ENCODE measurements at places on chromosomes 6 and 20.

- DNase-seq, result no peak
These were observed 340.2 kb downstream of the HACE1 start for GRCh38 chr6:104519566-104519965.

DNA sequence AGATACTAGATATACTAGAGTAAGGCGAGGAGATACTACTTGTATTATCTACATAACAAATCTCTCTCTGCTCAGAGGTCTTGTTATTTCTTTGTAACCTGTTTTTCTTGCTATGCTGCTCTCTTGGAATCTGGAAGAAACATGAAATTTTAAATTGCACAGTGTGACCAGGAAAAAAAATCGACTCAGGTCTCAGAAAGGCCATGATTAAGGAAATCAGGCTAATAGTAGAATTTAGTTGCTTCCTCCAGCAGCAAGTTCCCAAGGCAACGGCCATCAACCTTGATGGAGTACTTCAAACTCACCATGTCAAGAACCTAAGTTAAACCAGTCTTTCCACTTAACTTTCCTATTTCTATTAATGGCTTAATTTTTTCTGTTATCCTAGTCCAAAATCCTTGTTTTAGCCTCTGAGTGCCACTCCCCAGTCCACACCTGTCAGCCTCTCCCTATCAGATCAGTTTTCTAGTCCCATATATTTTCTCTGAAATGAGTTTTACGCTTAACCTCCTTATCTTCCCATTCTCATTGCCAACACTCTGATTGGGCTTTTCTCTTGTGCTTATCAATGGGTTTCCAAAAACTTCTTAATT, 87.7 kb upstream of the BEND3 start:
- no peak for DNase-seq

DNA sequence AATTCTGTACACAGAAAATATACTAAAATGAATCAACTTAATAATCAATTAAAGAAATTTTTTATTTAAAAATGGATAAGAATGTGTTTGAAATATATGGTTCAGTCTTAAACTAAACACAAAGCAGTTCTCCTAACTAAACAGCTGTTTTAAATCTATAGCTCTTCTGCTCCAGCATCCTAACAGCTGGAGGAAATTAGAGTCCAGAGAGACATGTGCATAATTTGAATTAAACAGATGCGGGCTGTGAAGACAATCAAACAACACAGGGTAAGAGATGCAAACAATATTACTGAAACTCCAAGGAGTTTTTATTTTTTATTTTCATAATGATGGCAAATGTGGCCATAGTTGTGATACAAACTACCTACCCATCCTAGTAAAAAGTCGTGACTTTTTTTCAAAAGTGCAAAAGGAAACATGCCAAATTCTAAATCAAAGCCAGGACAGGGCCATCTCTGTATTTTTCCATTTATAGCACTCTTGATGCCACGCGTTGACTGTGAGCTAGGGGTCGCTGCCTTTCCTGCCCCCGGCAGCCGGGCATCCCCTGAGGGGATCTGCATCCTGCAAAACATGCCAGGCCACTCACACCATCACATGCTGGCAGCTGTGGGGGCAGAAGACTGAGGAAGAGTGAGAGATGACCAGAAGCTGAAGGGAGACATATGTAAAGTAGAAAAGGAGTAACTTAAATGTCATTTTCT, 310.6 kb downstream of the PRKN start:
- no peak for DNase-seq

DNA sequence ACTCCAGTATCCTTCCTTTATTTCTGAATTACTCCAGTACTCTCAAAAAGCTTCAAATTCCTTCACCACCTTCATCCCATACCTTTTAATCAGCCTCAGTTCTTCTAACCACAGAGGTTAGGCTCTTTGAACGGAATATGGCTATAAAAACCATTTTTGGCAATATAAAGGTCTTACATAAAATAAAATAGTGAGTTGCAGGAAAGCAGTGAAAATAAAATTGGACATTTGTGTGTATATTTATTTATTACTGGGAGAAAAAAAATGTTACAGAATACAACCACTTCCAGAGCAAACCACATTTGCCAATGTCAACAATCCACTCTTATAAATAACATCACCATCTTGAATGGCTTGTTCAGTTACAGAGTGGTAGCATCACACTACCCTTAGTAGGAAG, 7.7 kb downstream of the HDDC2 start:
- no peak for DNase-seq

DNA sequence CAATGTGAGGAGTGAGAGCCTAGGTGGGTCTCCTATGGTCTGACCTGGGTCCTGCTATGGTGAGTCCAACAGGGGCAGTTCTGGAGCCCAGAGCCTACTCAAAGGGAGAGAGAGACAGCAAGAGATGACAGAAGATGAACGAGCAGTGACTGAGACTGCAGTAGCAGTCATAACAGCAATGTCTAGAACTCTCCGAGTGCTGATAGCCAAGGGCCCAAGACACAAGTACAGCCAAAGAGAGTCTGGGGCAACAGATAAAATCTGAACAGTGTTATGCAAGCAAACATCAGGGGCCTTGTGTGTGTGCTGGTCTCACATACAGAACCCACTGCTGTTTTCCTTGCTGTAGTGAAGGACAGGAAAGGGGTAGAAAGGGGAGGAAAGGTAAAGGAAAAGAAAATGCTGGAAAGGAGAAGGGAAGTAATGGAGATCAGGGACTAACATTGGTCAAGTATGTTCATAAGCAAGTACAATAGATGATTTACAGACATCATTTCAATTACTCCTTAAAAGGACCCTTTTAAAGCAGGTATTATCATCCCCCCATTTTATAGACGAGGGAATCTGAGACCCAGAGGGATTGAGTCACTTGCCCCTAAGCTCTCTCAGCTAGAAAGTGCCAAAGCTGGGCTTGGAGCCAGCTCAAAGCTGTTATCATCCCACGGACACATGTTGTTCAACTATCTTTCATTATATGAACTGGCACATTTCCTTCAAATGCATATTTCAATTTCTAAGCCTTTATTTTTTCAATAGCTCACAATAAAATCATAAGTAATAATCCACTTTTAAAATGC, 182.3 kb upstream of the RAB32 start:
- DNase-seq, result no peak

DNA sequence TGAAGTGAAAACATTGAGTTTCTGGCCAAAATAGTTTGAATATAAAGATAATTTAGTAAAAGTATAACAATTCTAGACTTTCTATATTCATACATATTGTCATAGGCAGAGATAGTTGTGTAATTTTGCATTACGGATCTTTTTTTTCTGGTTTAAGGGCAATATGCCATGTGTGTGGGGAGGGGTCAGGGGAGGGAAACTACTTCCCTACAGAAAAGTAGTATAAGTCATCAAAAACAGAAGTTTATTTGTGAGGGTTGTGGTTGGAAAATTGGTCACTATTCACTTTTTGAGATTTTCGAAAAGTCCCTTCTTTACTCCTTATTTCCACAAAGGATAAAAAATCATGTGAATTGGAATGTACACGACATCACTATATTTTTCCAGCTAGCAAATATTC, 288.2 kb upstream of the PREP start:
- no peak for DNase-seq

DNA sequence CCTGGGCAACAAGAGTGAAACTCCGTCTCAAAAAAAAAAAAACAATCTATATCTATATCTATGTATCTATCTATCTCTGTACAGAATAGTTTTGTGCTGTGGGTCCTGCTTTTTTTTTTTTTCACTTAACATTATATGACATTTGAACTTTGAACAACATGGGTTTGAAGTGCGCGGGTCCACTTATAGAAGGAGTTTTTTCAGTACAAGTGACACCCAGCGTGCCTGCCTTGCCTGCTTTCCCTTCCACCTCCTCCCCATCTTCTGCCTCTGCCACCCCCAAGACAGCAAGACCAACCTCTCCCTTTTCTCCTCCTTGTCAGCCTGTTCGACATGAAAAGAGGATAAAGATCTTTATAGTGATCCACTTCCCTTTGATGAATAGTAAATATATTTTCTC, 102.2 kb upstream of the KCNG1 start:
- no peak for DNase-seq

DNA sequence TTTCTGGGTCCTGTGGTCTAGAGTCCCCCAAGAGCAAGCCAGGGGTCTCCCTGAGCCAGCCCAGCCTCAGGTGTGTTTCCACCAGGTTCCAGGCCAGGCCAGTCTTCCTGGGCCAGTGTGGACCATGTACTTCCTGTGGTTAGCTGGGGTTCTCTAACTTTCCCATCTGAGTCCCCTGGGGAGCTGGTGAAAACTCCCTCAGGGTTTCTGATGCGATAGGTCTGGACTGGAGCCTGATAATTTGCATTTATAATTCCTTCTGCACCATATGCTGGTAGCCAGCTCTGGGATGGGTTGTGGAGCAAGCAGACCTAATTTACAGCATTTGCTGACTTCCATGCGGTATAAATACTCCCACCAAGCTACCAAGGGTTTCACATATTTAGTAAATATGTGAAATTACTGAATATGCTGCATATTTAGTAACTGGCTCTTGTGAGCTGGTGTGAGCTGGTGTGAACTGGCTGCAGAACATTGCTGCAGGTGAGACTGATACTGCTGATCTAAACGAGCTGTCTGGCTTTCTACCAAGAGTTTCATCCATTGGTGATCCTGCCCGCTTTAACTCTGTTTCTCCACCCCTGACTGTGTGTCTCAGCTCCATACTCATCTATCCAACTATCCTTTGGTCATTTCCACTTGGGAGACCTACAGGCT, 62.6 kb downstream of the RIN2 start:
- no peak for DNase-seq

- DNase-seq, result no peak
These were observed 171.0 kb upstream of the CITED2 start for GRCh38 chr6:139545206-139546105.

GRCh38 chr20:62809530-62810428, 5.1 kb downstream of the OGFR start:
- DNase-seq, result no peak

DNA sequence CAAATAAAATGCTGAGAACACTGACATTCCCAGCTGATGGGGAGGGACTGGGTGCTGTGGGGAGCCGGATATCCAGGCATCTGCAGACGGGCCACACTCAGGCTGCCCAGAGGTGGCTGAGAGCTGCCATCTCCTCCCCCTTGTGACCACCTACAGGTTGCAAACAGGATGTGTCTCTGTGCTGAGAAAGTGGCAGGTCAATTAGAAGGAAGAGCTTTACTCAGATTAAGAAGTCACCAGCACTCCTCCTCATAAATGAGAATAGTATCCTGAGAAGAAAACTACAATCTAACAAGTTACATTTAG, 63.0 kb downstream of the HUS1B start:
- DNase-seq, result no peak

DNA sequence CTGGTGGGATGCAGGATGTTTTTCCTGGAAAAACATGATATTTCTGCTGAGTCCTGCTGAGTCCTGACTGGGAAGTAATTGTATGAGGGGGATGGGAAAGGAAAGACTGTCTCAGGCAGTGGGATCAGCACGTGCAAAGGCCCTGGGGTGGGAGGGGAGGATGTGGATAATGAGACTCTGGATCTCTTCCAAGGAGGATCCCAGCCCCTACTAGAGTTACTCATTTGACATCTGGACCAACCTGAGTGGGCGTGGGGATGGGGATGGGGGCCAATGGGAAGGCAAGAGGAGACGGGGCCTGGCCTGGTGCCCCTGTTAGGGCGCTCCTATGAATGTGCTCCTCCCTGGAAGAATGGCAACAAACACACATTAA, 73.0 kb downstream of the CD40 start:
- DNase-seq, result no peak

GRCh38 chr6:17393892-17394631, 667 bp downstream of the CAP2 start:
- no peak for DNase-seq

DNA sequence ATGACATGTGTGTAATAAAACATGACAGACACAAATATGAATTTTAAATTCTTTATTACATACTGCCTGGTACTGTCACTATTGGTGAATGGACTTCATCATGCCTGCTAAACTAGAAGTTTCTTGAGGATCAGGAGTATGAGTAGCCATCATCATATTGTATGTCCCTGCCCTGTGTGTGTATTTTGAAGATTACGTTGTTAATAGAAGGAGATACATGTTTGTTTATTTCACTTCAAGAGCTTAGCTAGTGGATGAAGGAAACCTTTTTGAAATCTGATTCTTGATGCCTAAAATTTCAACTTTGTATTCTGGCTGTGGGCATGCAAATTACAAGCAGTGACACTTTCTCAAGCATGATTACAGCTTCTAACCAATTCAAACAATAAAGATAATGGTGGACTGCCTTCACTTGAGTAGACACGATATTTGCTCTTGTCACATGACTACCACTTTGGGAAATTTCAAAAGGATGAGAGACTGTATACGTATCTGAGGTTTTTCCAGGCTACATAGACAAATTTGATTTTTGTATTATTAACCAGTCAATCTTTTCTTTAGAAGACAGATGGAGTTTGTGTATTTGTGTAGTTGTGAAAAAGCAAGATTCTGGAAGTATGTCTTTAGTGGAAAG, 3.5 kb downstream of the TBPL1 start:
- DNase-seq, result no peak

DNA sequence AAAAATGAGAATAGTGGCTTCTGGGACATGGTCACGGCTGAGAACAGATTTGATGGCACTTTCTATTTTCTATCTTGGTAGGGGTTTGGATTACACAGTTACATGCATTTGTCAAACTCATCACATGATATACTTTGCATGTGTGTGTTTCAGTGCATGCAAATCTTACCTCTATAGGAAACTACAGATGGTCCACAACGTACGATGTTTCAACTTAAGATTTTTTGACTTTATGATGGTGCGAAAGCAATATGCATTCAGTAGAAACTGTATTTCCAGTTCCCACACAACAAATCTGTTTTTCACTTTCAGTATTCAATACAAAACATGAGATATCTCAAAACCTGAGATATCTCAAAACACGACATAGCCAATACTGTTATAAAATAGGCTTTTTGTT, 231.8 kb upstream of the SPTLC3 start:
- DNase-seq, result no peak

DNA sequence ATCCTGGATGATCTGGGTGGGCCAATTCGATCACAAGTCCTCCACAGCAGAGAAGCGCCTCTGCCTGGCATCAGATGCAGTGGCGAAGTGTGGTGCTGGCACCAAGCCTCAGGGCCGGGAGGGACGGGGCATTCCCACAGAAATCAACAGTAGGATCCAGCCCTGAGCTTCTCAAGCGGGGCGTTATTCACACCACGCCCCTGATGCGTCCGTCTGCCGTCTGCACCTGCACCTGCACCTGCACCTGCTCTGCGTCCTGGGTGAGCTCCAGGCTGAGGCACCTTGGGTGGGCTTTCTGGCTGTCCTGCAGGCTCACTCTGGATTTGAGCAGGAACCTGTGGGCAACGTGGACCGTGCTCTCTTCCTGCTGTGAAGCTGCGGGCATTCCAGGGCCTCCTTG, 13.8 kb upstream of the NTSR1 start:
- no peak for DNase-seq

- peak; percentile 52 for DNase-seq
These were observed 20.3 kb downstream of the TTBK1 start for GRCh38 chr6:43263314-43264178.

All from CD4-positive, CD25-positive, alpha-beta regulatory T cell (primary cell).